ENCODE measurements at places on chromosomes 16 and 17. TPM values are rescaled to one million over a fixed set of nuclear protein-coding genes. Genes with fewer than 3 reads are reported as not detected.
A peak's percentile ranks its signal among the peaks of the same experiment; 100 is the strongest.

DNA sequence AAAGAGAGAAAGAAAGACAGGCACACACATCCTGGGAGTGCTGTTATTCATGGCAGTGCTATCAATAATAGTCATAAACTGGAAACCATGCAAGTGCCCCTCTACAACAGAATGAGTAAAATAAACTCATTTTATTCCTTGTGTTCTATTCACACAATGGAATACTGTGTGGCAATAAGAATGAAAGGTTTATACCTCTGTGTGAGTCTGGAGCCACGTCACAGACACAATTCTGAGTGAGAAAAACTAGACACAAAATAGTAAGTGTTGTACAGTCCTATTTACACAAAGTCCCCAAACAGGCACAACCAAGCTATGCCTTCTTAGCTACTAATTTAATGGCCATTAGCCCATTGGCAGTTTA lies 429.7 kb downstream of the SLC39A11 start:
- no peak for DNase-seq
- H3K36me3 ChIP-seq = no peaks in the 10 kb centered on the region
- 0 out of 2 replicates have a peak, but pooled peaks cover 2% of the 10 kb centered on the region for H3K27me3 ChIP-seq
- no peak overlapping the region for H3K4me3 ChIP-seq

- no peak overlapping the region for H3K27ac ChIP-seq
- no peaks in the 10 kb centered on the region for H3K27me3 ChIP-seq
- H3K4me3 ChIP-seq = no peak overlapping the region
Observed at GRCh38 chr17:75077072-75077495, 10.7 kb upstream of the SLC16A5 start.

GRCh38 chr16:31072540-31073141 lies 1.4 kb downstream of the ZNF668 start:
- H3K36me3 ChIP-seq = peaks cover 12% of the 10 kb centered on the region
- peak; percentile 40 for DNase-seq
- H3K4me3 ChIP-seq = peak overlapping the region; percentile 94

DNA sequence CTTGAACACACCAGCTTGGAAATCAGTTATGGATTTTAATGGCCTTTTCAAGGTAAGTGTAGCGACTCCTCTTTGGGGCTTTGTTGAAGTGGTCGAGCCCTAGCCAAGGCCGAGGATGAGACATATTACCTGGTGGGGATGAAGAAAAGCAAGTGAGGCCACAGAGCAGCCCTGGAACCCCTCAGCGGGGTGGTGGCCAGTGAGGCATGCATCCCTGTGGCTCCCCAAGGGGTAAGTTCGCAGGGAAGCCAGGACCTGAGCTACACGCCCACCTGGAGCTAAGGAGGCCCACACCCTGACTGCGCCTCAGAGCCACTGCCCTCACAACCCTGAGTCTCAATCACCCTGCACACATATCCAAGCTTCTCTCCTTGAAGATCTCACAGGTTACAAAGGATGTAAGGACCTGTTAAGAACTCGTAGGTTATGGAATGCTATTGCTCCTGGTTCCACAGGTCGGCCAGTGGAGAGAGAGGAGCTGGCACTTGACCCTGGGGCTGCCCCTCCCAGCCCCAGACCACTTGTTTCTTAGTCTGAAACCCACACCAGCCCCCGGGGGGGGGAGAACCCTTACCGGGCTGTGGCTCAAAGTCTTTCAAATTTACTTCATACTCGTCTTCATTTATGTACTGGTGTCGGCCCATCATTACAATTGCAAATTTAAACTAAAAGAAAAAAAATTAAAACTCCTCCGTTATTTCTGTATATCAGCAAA lies 12.0 kb downstream of the LITAFD start:
- H3K4me3 ChIP-seq = no peak overlapping the region
- no peak for DNase-seq
- H3K27ac ChIP-seq = no peak overlapping the region

- no peak overlapping the region for H3K27ac ChIP-seq
Observed at GRCh38 chr16:87203060-87203656, 114.0 kb downstream of the C16orf95 start.

DNA sequence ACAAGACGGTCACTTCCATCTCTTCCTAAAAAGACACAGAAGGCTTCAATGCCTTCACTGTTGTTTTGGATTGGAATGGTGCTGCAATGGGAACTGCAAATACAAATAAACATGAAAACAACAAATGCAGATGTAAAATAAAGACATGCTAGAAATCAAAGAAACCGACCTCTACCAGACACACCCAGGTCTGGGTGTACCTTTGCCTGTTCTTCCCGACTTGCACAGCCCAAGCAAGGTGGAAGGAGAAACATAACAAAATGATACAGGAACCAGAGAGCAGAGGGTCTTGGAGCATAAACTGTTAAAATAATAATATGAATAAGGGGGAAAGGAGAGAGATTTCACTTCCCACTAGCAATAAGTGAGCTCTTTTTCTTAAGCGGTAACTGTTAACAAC lies 17.3 kb downstream of the RFFL start:
- H3K4me1 ChIP-seq = no peaks in the 10 kb centered on the region
- no peak overlapping the region for H3K4me3 ChIP-seq
- no peaks in the 10 kb centered on the region for H3K36me3 ChIP-seq
- H3K27me3 ChIP-seq = no peaks in the 10 kb centered on the region

GRCh38 chr17:35900280-35900679 lies 20.1 kb upstream of the CCL5 start:
- peaks cover 6% of the 10 kb centered on the region for H3K27me3 ChIP-seq
- H3K27ac ChIP-seq = no peak overlapping the region
- no peak overlapping the region for H3K4me3 ChIP-seq
- H3K36me3 ChIP-seq = no peaks in the 10 kb centered on the region
- DNase-seq = no peak

- no peak for DNase-seq
- peaks cover 54% of the 10 kb centered on the region for H3K4me1 ChIP-seq
- H3K27ac ChIP-seq = peak overlapping the region; percentile 53
- no peak overlapping the region for H3K4me3 ChIP-seq
Observed at GRCh38 chr16:73034374-73034773, 13.6 kb downstream of the ZFHX3 start.

DNA sequence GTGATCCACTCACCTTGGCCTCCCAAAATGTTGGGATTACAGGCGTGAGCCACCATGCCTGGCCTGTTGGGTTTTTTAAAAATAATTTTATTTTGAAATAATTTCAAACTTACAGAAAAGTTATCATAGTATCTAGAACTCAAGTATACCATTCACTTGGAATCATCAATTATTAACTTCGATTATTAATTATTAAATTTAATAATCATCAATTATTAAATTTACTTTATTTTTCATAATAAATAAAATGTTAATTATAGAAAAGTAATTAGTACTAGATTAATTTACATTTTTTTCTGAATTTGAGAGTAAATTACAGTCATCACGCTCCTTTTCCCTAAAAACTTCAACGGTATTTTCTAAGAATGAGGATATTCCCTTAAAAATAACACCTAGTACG lies 13.7 kb upstream of the SKAP1 start:
- no peak overlapping the region for H3K4me3 ChIP-seq
- DNase-seq = no peak
- no peaks in the 10 kb centered on the region for H3K36me3 ChIP-seq
- peaks cover 6% of the 10 kb centered on the region for H3K4me1 ChIP-seq
- no peaks in the 10 kb centered on the region for H3K27me3 ChIP-seq

- peaks cover 7% of the 10 kb centered on the region for H3K4me1 ChIP-seq
- H3K27ac ChIP-seq = no peak overlapping the region
- no peak overlapping the region for H3K4me3 ChIP-seq
- H3K36me3 ChIP-seq = peaks cover 34% of the 10 kb centered on the region
- no peak for DNase-seq
Observed at GRCh38 chr17:40356990-40357881, 7.3 kb downstream of the GJD3 start.

DNA sequence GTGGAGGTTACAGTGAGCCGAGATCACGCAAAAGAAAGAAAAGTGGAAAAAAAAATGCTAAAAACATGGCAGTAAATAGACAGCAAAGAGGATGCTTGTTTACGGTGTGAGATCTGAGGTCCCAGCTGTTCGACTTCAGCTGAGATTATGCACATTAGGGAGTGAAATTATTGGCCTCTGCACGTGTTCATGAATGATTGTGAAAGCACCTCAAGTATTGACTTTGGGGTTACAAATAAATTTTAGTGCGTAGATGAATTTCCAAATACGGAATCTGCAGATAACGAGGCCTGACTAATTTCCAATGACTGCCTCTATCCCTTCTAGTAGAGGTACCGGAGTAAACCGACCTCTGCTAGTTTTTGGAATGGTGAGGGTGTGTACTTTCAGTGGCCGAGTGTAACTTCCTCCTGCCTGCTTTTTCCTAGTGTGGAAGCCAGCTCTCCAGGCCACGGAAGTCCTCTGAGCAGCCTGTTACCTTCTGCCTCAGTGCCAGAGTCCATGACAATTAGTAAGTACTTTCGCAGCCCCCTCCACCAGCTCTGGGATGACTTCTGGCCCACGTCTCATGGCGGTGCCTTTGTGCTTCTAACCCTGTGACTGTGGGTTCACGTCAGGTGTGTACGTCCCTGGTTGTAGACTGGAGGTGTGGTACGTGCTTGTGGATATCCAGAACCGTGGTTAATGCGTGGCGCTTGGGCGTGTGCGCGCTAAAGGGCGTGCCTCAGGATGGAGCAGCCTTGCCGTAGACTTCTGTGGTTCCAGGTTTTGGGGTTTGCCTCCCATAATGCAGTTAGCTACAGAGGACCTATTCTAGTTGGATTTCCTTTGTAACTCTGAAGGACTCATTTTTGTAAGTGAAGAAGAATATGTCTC lies 102.1 kb downstream of the SNX29 start:
- no peak overlapping the region for H3K4me3 ChIP-seq
- DNase-seq = no peak
- H3K27ac ChIP-seq = no peak overlapping the region
- H3K36me3 ChIP-seq = no peaks in the 10 kb centered on the region
- no peaks in the 10 kb centered on the region for H3K4me1 ChIP-seq
- no peaks in the 10 kb centered on the region for H3K27me3 ChIP-seq

DNA sequence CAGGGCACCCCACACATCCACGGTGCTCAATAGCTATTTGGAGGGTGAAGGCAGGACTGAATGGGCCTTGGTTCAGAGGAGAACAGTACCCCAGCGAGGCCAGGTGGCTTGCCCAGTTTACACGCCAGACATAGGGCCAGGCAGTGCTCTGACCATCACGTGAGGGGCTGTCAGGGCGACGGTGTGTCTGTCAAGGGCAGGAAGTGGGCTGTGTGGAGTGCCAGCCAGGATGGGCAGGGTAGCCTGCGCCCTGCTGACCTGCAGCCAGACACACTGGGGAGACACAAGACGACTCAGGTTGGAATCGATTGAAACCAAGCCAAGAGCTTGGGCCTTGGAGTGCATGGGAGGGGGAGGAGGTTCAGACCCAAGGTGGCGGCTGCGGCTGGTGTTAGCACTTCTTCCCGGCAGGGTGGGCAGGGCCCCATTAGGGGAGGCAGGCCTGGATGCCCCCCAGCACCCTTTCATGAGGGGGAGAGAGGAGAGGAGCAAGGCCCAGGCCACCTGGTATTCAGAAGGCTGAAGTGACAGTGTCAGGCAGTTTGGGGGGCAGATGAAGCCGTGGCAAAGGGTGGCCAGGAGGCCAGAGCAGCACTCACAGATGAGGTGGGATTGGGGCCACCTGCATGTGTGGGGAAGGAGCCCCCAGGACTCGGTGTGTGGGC lies 68.2 kb downstream of the SREBF1 start:
- H3K27me3 ChIP-seq = no peaks in the 10 kb centered on the region
- no peaks in the 10 kb centered on the region for H3K36me3 ChIP-seq
- H3K4me1 ChIP-seq = peaks cover 41% of the 10 kb centered on the region
- no peak overlapping the region for H3K4me3 ChIP-seq
- DNase-seq = no peak

- no peaks in the 10 kb centered on the region for H3K4me1 ChIP-seq
- no peaks in the 10 kb centered on the region for H3K27me3 ChIP-seq
- no peak overlapping the region for H3K27ac ChIP-seq
- no peak overlapping the region for H3K4me3 ChIP-seq
- no peaks in the 10 kb centered on the region for H3K36me3 ChIP-seq
- no peak for DNase-seq
Observed at GRCh38 chr17:7466639-7467341, 12.6 kb downstream of the ZBTB4 start.

GRCh38 chr16:8370374-8371270 lies 219.7 kb downstream of the TMEM114 start:
- H3K27ac ChIP-seq = no peak overlapping the region
- peak; percentile 4 for DNase-seq
- no peaks in the 10 kb centered on the region for H3K4me1 ChIP-seq
- H3K36me3 ChIP-seq = no peaks in the 10 kb centered on the region
- H3K27me3 ChIP-seq = no peaks in the 10 kb centered on the region
- no peak overlapping the region for H3K4me3 ChIP-seq

GRCh38 chr17:77011173-77012011 lies 129.4 kb upstream of the SEC14L1 start:
- H3K27me3 ChIP-seq = no peaks in the 10 kb centered on the region
- DNase-seq = peak; percentile 39
- no peak overlapping the region for H3K27ac ChIP-seq
- H3K36me3 ChIP-seq = no peaks in the 10 kb centered on the region

DNA sequence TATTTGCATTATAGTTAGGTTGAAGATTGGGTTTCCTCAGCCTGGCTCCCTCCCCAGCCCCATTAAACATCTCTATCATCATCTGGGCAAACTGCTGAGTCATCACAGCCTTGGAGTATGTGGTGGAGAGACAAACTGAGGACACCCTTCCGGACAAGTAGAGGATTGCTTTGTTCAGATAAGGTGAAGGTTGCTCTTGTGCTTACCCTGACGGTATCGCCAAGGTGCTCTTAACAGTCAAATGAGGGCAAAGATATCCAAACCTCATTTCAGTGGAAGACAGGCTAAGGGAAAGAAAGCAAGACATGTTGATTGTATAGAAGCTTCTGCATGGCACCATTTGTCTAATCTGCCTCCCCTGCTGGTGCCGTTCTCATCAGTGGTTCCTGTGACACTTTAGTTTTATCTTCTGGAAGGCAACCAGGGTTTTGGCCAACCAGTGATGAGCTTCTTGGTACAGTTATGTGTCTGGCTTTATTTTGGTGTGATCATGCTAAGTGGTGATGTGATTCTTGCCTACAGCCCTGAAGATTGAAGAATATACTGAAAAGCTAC lies 56.9 kb upstream of the LGALS9 start:
- peaks cover 47% of the 10 kb centered on the region for H3K4me1 ChIP-seq
- H3K36me3 ChIP-seq = peaks cover 7% of the 10 kb centered on the region
- no peaks in the 10 kb centered on the region for H3K27me3 ChIP-seq

GRCh38 chr17:27939474-27940465 lies 46.6 kb upstream of the LYRM9 start:
- no peak overlapping the region for H3K4me3 ChIP-seq
- H3K27ac ChIP-seq = no peak overlapping the region
- no peaks in the 10 kb centered on the region for H3K4me1 ChIP-seq
- peaks cover 8% of the 10 kb centered on the region for H3K27me3 ChIP-seq

- H3K4me1 ChIP-seq = peaks cover 4% of the 10 kb centered on the region
- no peak overlapping the region for H3K4me3 ChIP-seq
- no peak for DNase-seq
- H3K36me3 ChIP-seq = no peaks in the 10 kb centered on the region
- H3K27ac ChIP-seq = no peak overlapping the region
- H3K27me3 ChIP-seq = no peaks in the 10 kb centered on the region
Observed at GRCh38 chr16:81620029-81620428, 159.1 kb upstream of the PLCG2 start.

GDPD1 gene
- 0.20 TPM for total RNA-seq

RASL10B gene
- 28.3 TPM for total RNA-seq

KRT33B gene
- not detected for total RNA-seq

TMEM88 gene
- 0.36 TPM for total RNA-seq

ZNF624 gene
- total RNA-seq = 18.0 TPM

TAC4 gene
- not detected for total RNA-seq

NKD1 gene
- 0.02 TPM for total RNA-seq

NACA2 gene
- not detected for total RNA-seq

ZNF594 gene
- 10.6 TPM for total RNA-seq

ODAD4 gene
- total RNA-seq = 0.15 TPM

CLEC18A gene
- 0.12 TPM for total RNA-seq

C17orf113 gene
- total RNA-seq = 0.49 TPM

ALDH3A1 gene
- not detected for total RNA-seq

Data from SJCRH30 (cell line).